ENCODE measurements at places on chromosomes 4 and X. TPM values are rescaled to one million over a fixed set of nuclear protein-coding genes. Genes with fewer than 3 reads are reported as not detected.

- no peak overlapping the region for H3K27ac ChIP-seq
- H3K36me3 ChIP-seq: no peaks in the 10 kb centered on the region
- no peak overlapping the region for H3K4me3 ChIP-seq
Observed at GRCh38 chr4:90060039-90060438, 67.2 kb upstream of the CCSER1 start.

DNA sequence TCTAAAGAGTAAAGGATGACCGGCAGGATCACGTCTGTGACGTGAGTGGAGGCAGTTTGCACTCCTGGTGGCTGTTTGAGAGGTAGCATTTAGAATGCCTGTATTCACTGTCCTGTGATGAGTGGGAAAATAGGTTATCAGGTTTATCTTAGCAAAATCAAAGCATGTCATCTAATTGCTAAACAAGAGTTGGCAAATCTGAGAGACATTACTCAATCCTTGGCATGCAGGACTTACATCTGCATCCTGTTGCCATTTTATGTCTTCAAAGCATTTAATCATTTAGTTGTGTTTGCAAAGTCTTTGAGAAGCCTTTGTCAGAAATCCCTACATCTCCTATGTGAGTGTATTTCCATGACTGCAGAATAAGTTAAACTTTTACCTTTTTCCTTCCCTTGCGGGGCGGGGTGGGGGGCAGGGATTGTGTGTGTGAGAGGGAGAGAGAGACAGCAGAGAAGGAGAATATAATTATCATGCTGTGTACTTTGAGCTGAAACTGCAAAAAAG, 41.4 kb upstream of the MSANTD1 start:
- no peak overlapping the region for H3K27ac ChIP-seq
- no peak for DNase-seq
- H3K27me3 ChIP-seq: no peaks in the 10 kb centered on the region
- no peak overlapping the region for H3K4me3 ChIP-seq
- H3K4me1 ChIP-seq: no peaks in the 10 kb centered on the region

- H3K36me3 ChIP-seq: no peaks in the 10 kb centered on the region
- DNase-seq: no peak
- H3K4me1 ChIP-seq: no peaks in the 10 kb centered on the region
- no peaks in the 10 kb centered on the region for H3K27me3 ChIP-seq
- no peak overlapping the region for H3K27ac ChIP-seq
- no peak overlapping the region for H3K4me3 ChIP-seq
Observed at GRCh38 chr4:29453303-29453820, 1266.8 kb upstream of the PCDH7 start.

DNA sequence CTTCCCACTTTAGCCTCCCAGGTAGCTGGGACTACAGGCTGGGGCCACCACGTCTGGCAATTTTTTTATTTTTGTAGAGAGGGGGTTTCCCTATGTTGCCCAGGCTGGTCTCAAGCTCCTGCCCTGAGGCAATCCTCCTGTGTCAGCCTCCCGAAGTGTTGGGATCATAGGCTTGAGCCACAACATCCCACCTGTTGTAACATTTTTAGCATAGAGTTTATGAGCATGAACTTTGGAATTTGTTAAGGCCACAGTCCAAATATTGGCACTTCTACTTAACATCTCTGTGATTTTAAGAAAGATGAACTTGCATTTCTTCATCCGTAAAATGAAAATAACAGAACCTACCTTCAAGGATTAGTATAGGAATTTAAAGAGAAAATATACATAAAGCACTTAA, 445.6 kb downstream of the IQCM start:
- H3K27me3 ChIP-seq: no peaks in the 10 kb centered on the region
- no peak overlapping the region for H3K27ac ChIP-seq
- H3K4me1 ChIP-seq: no peaks in the 10 kb centered on the region

DNA sequence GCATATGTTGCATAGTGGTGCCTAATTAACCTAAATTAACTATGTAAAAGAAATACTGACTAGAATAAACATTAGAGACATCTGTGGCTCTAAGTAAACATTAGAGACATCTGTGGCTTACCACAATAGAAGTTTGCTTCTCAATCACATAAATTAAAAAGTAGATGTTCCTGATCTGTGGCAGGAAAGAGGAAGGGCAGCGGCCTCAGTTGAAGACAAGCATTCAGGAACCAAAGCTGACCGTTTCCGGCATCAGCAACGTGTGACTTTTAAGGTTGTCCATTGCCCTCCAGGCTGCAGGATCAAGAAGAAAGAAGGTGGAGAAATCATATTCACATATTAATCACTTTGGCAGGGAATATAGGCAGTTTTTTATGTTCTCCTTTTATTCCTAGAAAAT, 336.3 kb upstream of the TRAM1L1 start:
- DNase-seq: no peak
- no peaks in the 10 kb centered on the region for H3K36me3 ChIP-seq
- H3K27ac ChIP-seq: no peak overlapping the region
- H3K4me3 ChIP-seq: no peak overlapping the region

DNA sequence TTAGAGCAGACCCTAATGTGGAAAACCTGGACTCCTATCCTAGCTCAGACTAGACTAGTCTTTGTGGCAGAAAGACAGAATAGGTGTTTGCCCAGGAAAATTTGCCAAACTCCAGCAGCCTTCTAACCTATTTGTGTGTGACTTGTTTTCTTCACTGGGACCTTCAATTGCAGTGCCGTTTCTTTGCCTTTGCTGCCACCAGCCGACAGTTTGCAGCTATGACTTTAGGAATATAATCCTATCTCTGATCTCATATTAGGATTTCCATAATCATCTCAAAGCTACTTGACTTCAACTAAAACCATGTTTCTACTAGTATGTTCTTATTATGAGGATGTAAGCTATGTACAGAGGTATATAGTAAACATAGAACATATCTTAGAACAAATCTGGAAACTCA, 60.2 kb upstream of the PGAM4 start:
- no peaks in the 10 kb centered on the region for H3K36me3 ChIP-seq
- no peak overlapping the region for H3K4me3 ChIP-seq
- H3K27ac ChIP-seq: no peak overlapping the region
- peak; percentile 14 for DNase-seq

DNA sequence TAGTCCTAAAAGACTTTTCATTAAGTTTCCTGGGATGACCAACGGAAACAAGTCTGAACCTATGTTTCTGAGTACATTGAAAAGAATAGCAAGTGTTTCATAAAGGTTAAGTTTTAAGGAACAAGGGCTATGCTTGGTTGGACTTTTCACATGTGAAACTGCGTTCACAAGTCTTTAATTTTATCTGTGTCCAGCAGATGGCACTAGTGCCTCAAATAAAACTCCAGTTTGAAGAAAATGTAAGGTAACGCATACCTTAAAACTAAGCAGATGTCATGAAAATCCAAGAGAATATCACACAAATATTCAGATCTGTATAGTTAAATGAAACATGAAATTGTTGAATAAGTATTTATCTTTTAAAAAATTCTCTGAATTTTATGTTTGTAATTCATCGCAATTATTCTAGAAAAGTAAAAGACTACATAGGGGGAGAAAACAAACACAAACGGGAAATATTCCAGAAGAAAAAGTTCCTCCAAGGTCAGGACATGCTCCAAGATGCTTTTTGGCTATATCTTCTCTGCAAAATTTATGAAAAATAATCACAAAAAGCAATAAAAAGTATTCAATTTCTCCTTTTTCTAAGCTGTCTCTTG, 89.6 kb upstream of the MAD2L1 start:
- no peaks in the 10 kb centered on the region for H3K36me3 ChIP-seq
- no peaks in the 10 kb centered on the region for H3K27me3 ChIP-seq
- H3K4me1 ChIP-seq: no peaks in the 10 kb centered on the region

DNA sequence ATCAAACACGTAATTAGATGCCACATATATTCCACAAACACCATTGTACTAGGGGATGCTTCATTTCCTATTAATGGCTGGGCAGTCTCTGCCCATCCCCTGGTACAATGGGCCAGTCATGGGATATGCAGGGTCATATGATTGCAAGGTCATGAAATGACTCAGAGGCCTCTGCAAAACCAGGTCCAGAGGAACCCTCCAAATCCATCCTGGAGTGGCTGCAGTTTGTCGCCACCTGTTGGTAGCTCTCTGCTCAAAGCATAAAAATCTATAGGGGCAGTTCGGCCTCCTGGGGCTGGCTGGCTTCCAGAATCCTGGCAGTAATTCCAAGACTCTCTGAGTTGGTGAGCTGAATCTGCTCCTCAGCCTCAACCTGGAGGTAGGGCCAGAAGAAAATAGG, 22.9 kb upstream of the PUDP start:
- no peaks in the 10 kb centered on the region for H3K27me3 ChIP-seq
- H3K27ac ChIP-seq: no peak overlapping the region
- no peak overlapping the region for H3K4me3 ChIP-seq
- DNase-seq: peak; percentile 13
- no peaks in the 10 kb centered on the region for H3K4me1 ChIP-seq

DNA sequence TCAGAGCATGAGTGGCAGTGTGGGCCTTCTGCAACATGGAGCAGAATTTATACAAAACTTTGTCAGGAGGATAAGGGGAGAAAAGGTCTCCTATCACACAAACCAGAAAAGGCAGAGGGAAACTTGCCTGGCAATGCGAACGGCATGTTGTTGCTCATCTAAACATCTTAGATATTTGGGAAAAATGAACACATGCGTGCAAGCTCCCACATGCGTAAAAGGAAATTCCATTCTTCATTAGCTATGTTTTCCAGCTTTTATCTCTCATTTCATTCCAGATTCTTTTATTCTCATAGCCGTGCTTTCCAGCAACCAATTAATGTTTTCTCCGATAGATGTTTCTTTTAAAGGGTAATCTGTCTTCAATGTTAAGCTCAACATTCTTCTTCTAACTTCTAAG, 31.3 kb upstream of the GBA3 start:
- no peak overlapping the region for H3K4me3 ChIP-seq
- no peak overlapping the region for H3K27ac ChIP-seq
- no peaks in the 10 kb centered on the region for H3K4me1 ChIP-seq
- no peaks in the 10 kb centered on the region for H3K36me3 ChIP-seq
- no peak for DNase-seq

DNA sequence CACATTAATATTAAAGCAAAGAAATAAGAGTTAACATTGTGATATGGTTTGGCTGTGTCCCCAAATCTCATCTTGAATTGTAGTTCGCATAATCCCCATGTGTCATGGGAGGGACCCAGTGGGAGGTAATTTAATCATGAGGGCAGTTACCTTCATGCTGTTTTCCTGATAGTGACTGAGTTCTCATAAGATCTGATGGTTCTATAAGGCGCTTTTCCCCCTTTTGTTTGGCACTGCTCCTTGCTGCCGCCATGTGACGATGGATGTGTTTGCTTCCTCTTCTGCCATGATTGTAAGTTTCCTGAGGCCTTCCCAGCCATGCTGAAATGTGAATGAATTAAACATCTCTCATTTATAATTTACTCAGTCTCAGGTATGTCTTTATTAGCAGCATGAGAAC, 153.8 kb upstream of the GALNT7 start:
- no peaks in the 10 kb centered on the region for H3K4me1 ChIP-seq
- no peak overlapping the region for H3K27ac ChIP-seq
- DNase-seq: no peak
- H3K36me3 ChIP-seq: no peaks in the 10 kb centered on the region
- H3K27me3 ChIP-seq: no peaks in the 10 kb centered on the region

- H3K27me3 ChIP-seq: no peaks in the 10 kb centered on the region
- peaks cover 14% of the 10 kb centered on the region for H3K4me1 ChIP-seq
- no peaks in the 10 kb centered on the region for H3K36me3 ChIP-seq
- no peak for DNase-seq
- H3K4me3 ChIP-seq: peak overlapping the region; percentile 82
- H3K27ac ChIP-seq: peak overlapping the region; percentile 95
Observed at GRCh38 chr4:94208266-94208665, 601 bp downstream of the SMARCAD1 start.

- no peaks in the 10 kb centered on the region for H3K27me3 ChIP-seq
- DNase-seq: no peak
- H3K4me3 ChIP-seq: no peak overlapping the region
- H3K27ac ChIP-seq: peak overlapping the region; percentile 55
- H3K4me1 ChIP-seq: peaks cover 29% of the 10 kb centered on the region
Observed at GRCh38 chr4:169239221-169239905, 31.4 kb downstream of the SH3RF1 start.

DNA sequence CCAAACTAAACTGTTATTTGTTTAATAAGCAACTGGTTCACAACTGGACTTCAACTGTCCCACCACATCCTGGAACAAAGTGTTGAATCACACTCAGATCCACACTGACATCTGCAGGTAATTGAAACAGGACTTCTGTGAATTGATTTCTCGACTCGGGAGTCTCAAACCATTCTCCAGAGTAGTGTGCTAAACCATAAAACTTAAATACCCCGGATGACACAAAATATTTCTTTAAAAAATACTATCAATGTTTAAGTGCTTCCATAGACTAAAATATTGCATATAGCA, 95.4 kb upstream of the PLAC1 start:
- H3K4me1 ChIP-seq: no peaks in the 10 kb centered on the region
- H3K4me3 ChIP-seq: no peak overlapping the region
- no peaks in the 10 kb centered on the region for H3K36me3 ChIP-seq
- no peak for DNase-seq

GRCh38 chrX:18966624-18967023, 17.3 kb downstream of the PHKA2 start:
- no peak overlapping the region for H3K27ac ChIP-seq
- H3K27me3 ChIP-seq: no peaks in the 10 kb centered on the region
- no peak for DNase-seq
- H3K4me1 ChIP-seq: no peaks in the 10 kb centered on the region
- H3K36me3 ChIP-seq: no peaks in the 10 kb centered on the region

DNA sequence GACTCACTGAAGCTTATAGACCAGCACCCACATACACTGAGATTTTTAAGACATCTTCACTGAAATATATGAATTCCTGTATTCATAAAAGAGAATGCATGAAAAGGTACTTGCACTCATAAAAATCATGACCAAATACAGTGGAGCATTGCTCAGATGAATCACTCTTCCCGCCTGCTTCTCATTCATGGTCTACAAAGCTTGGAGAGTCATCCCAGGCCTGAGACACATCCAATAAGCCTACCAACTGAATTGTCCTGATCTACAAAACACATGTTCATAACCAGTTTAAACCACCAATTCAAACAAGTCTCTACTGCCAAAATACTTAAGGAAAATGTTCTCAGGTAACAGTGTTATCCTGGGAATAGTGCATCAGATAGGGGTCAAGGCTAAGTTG, 38.1 kb downstream of the PROM1 start:
- no peak for DNase-seq
- H3K36me3 ChIP-seq: no peaks in the 10 kb centered on the region
- no peaks in the 10 kb centered on the region for H3K4me1 ChIP-seq

The PDE5A gene
- total RNA-seq: 21.4 TPM

The MYOZ2 gene
- 4.3 TPM for total RNA-seq

The HSPA4L gene
- total RNA-seq: 53.1 TPM

The PPEF2 gene
- 0.71 TPM for total RNA-seq

The GLRB gene
- 2.4 TPM for total RNA-seq

The MAGEB10 gene
- 4.5 TPM for total RNA-seq

The TLR2 gene
- 8.7 TPM for total RNA-seq

The CYLC1 gene
- total RNA-seq: 11.7 TPM

The HTN3 gene
- not detected for total RNA-seq
